Renal cortex interstitium (tissue), 15 donors: ENCODE measurements at places on chromosomes 5 and 9. TPM values are rescaled to one million over a fixed set of nuclear protein-coding genes. Genes with fewer than 3 reads are reported as not detected.

DNA sequence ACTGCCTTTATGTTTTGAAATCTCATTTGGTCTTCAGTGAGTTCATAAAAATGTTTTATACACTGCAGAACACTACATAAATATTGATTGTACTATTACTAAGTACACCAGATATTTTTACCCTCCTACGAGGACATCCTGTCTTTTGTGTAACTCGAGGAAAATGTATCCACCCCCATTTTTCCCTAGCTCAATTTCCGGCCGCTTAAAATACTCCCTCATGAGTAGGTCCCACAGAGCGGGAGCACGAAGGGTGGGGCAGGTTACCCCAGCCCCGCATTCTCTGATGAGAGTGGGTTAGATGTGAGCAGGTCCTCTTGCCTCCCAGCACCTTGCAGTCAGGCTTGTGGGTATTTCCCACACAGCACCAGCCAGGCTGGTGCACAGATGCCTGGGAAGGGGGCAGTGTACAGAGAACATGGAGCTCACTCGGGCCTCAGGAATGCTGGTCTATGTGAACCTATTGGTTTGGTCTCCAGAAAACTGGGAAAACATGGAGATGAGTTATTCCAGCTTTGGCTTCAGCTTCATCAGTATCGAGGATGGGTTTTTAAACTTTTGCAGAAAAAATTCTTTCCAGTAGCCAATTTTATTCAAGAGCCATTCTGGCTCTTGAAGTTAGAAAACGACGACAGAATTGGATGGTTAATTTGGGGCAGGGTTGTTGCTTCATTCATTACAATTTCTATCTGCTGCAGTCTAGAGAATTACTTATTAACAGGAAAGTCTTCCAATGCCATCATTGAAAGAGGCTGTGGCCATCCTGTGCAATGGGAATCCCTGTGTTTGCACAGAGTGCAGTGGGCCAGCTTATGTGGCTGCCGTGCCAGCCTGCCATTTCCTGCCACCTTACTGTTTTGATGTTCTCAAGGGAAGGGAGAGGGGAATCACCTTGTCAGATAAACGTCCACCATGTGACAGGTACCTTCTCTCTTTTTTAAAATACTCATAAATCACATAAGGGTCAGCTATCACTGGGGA lies 73.2 kb downstream of the WDR41 start:
- no peak for DNase-seq

GRCh38 chr5:129902816-129903215 lies 1.4 kb upstream of the CHSY3 start:
- no peak for DNase-seq

Gene SHOC1
- polyA plus RNA-seq, result 0.79 TPM

Gene CDKN2B-AS1
- not detected for polyA plus RNA-seq

DNA sequence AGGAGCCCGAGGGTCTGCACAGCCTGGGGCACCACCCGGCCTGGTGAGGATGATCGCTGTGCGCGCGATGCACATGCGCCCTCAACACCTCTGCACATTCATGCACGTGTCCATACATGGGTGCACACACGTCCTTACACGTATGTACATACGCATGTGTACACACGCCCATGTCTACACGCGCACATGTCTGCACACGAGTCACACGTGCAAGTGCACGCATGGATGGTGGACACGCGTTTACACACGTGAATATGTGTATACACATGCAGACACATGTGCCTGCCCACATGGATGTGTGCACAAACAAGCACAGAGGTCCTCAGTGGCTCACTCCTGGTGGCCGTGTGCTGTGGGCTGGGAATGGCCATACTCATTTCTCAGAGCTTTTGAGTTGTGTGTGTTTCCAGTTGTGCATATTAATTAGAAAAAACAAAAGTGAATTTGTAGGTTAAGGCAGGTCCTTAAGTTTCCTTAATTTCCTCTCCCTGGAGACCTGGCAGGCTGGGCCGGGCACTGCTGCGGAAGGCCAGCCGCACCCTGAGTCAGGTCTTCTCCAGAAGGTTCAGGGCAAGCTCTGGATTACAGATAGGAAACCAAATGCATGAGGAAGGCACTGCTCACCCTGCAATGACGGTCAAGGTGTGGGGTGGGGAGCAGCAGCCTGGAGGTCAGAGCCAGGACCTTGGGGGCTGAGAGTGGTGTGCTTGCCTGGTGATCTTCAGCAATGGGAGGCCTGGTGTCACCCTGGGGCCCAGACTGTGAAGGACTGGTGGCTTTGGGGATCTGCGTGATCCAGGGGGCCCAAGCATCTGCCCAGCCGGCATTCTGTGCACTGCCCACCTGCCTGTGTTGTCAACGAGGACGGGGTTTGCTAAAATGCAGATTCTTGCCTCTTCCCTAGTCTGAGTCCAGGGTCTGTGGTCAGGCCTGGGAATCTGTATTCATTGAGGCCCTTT lies 1.3 kb upstream of the RNU6ATAC start:
- no peak for DNase-seq

DNA sequence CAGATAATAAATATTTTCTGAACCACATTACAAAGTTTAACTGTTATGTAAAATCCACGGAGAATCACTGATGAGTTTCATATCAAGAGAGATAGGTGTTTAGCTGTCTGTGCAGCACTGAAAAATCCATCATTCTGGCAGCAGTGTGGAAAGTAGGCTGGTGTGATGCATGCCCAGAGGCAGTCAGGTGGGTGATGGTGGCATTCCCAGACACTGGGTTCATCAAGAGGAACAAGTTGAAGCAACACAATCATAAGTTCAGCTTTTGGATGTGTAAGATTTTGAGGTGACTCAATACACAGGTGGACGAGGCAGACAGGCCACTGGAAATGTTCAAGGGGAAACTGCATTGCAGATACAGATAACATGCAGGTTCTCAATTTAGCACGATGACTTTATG lies 11.9 kb downstream of the DNAH5 start:
- no peak for DNase-seq

- no peak for DNase-seq
Observed at GRCh38 chr9:123925161-123925560, 4.8 kb downstream of the DENND1A start.

DNA sequence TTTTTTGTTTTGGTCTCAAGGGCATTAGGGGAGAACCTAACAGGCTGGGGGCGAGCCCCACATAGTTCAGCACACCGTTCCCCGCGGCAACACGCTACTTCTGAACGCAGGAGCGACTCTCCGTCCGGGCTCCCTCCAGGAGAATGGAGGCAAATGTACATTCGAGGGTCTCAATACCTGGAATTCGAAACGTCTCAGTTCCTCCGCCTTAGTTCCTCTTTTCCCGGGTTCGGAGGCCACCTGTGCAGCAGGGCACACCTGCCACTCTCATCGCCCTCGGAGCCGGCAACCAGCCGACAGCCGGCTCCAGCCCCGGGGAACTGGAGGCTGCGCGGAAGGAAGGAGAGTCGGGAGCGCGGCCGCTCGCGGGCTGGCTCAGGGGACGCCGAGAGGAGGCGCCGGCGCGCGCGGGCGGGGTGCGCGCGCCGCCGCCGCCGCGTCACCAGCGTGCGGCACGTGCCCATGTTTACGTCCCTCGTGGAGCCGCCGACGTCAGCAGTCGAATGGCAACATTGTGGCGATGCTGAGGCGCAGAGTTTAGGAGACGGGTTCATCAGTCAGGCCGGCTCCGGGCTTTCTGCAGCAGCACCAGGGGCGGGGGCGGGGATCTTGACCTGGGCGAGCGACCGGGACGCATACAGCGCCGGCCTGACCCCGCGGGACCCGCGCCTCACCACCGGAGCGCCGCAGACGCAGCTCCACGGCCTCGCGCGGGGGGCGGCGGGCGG lies at the start of gene JMY:
TSS of gene JMY (plus strand) at position 498 of the 728 bp plus-strand sequence. CDS start 520 bp downstream, outside the sequence.
- peak; percentile 67 for DNase-seq

Gene ZNF354B
- 34.2 TPM for polyA plus RNA-seq

Gene SNX24
- polyA plus RNA-seq, result 26.0 TPM
